ENCODE measurements at places on chromosomes 5 and 9.

GRCh38 chr9:20854444-20854843 lies 170.4 kb downstream of the FOCAD start:
- DNase-seq, result no peak

GRCh38 chr9:121709798-121710197 lies 58.4 kb downstream of the DAB2IP start:
- DNase-seq, result no peak

DNA sequence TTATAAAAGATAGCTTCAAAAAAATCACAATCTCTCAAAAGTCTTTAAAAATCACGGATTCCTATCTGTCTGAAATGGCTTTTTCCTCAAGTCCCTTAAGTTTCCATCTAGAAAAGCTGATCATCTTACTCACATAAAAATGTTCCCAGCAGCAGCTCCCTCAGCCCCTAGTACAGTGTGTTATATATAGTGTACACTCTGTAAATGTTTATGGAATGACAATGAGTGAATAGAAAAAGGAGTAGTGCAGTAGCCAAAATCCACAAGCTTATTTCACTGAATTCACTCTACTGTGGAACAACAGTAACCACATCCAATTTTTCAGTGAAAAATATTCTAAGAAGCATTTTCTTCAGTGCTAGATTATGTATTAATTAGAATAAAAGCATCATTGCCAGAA lies 609.4 kb downstream of the DTWD2 start:
- no peak for DNase-seq

- DNase-seq, result no peak
These were observed 470.2 kb downstream of the TMEM232 start for GRCh38 chr5:110256298-110256697.

DNA sequence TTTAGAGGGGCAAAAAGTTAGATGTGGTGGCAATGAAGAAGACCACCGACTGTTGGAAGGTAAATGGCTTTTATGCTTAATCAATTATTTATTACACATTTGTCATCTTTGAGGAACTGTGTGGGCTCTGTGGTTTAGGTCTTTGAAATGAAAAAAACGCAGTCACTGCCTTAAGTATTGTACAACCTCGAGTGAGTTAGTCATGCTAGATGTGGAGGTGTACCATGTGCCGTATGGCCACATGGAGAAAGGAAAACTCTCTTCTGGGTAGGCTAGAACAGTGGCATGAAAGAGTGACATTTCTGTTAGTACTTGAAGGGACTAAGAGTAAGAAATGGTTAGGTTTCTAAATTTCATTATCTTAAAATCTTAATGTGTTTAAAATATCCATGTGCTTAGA lies 166.1 kb downstream of the HACD4 start:
- DNase-seq, result no peak

GRCh38 chr5:17282283-17283120 lies 65.1 kb downstream of the BASP1 start:
- no peak for DNase-seq

DNA sequence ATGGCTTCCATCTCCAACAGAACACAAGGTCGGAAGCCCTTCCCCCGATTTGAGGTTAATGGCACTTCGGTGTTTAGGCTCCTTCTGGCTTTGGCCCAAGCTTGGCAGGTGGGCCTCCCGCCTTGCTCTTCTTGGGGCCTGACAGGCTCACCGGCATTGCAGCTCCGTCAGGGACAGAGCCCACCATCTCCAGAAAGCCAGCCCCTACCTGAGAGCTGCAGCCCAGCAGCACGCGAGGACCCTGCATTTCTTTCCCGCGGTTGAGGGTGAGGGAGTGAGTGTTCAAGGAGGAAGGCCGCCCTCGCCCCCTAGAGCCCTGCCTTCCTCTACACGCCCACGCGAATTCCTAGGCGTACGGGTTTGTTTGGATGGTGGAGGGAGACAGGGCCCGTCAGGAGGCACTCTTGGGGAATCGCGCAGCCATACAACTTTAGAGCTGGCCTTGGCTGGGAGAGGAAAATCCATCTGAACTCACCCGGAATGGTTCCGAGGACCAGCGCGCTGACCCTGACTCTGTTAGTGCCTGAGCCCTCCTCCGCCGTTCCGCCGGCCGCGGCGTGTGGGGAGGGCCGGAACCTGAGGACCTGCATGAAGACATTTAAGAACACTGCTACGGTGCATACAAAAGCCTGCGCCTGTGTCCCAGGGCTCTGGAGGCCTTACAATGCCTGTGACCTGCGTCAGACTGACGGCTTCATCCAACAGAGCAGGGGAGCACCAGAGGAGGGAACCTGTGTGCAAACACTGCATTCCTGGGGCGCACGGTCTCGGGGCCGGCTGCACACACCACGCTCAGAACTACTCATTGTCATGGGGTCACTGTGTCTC lies 73.8 kb downstream of the MRPL36 start:
- DNase-seq, result no peak

GRCh38 chr9:121447321-121447834 lies 52.3 kb downstream of the GGTA1 start:
- no peak for DNase-seq

DNA sequence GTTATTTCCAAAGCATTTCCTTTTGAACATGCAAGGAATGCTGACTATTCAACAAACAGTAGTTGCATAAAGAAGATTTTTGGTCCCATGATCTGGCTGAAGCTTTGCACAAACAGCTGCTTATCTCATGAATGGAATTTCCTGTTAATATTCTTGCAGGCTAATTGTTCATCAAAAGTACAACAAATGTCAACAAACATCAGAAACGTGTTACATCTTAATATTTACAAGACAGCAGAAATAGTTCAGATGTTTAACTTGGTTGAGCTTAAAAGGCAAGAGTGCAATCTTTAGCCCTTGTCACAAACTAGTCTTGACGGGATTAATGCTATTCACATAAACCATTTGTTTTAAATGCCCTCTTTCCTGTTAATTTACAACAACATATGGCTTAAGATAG lies 47.9 kb upstream of the BASP1 start:
- DNase-seq, result no peak

- DNase-seq, result no peak
These were observed 272.1 kb upstream of the CCNG1 start for GRCh38 chr5:163165277-163165676.

DNA sequence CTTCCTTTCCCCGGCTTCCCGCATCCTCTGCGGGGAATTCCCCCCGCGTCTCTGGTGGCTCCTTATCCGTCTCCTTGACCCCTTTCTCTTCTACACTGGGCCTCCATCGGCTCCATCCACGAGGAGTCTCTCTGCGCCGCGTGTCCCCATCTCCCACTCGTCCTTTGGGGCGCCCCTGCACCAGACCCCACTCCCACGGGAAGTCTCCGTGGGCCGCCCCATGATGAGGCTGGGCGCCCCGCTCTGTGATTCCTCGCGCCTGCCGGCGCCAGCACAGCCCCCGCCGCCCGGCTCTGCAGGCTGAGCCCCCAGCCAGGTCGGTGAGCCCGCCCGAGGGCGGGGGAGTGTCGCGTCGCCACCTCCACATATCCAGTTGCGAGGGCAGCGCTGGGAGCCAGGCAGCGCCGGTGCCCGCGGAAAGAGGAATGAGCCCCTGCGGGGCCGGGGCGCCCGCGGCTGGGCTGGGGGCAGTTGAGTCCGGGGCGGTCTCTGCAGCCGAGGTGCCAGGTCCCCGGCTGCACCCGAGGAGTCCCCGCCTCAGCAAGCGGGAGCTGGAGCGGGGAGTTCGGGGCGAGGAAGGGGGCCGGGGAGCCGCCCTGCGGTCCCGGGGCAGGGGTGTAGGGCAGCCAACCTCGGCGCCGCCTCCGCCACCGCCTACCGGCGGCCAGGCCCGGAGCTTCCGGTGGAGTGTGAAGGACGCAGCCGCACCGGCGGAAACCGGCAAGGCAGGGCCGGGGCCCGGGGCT lies 2.1 kb upstream of the TRAF1 start:
- no peak for DNase-seq

GRCh38 chr5:172574871-172575223 lies 66.2 kb upstream of the NEURL1B start:
- no peak for DNase-seq

DNA sequence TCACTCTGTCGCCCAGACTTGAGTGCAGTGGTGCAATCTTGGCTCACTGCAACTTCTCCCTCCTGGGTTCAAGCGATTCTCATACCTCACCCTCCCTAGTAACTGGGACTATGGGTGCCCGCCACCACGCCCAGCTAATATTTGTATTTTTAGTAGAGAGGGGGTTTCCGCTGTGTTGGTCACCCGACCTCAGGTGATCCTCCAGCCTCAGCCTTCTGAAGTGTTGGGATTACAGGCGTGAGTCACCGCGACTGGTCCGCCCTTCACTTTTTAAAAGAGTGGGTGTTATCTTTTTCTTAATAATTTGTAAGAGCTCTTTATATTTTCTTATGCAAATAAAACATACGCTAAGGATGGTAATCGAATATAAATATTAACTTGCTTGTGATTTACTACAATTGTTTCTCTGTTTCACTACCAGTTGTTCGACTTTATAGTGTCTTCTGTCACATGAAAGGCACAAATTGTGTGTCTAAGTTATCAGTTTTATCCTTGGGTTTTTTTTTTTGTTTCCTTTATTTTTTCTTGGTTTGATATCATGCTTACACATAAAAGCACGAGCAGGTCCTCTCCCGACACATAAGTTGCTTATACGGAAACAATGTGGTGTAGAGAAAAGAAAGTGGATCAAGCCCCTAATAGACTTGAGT lies 1.9 kb upstream of the GPBP1 start:
- no peak for DNase-seq

DNA sequence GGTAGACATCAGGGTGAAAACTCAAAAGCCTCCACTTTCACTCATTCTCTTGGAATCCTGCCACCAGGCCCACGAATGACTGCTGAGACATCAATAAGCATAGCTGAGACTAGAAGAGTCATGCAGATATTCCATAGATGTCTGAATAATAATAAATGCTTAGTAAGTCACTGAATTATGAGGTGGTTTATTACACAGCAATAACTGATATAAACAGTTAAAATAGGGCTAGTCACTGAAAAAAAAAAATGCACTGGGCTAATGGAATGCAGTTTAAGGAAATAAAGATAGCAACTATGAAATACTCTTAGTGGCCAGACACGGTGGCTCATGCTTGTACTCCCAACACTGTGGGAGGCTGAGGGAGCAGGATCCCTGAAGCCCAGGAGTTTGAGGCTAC lies 262.8 kb upstream of the CDH6 start:
- DNase-seq, result no peak

- no peak for DNase-seq
These were observed 30.1 kb upstream of the IL7R start for GRCh38 chr5:35826554-35826953.

- no peak for DNase-seq
These were observed 5.1 kb upstream of the TERT start for GRCh38 chr5:1299961-1300360.

GRCh38 chr5:107461770-107462169 lies 209.0 kb downstream of the EFNA5 start:
- DNase-seq, result no peak

DNA sequence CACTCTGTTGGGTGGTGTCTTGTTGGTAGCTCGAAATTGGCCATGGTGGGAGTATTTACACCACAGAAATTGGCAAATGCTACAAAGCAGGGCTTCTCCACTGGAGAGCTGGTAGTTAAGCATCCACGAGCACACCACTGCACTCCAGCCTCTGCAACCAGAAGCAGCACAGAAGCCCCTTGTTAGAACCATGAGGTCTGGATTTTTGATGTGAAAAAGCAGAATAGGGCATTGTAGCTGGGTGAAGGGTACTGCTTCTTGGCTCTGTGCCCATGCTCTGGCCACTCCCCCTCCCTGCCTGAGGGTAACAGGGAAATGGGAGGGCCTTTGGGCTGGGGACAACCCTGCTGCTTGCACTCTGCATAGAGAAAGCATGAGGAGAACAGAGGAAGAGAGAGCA lies 81.2 kb upstream of the UBTD2 start:
- no peak for DNase-seq

DNA sequence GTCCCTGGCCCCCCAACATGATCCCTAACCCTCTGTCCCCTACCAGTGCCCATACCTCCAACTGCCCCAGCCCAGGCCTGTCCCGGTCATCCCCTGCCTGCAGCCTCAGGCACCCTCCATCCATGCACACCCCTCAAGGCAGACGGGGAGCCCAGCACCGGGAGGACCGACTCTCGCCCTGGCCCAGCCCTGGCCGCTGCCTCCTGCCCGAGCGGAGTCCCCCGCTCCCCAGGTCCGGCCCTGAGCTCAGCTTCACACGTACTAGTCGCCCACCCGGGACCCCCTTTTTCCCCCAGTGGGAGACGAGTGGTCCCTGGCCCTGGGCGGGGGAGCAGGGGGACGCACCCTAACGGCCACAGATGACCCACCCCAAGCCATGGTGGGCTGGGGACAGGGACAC lies 49.0 kb upstream of the UBAC1 start:
- no peak for DNase-seq

DNA sequence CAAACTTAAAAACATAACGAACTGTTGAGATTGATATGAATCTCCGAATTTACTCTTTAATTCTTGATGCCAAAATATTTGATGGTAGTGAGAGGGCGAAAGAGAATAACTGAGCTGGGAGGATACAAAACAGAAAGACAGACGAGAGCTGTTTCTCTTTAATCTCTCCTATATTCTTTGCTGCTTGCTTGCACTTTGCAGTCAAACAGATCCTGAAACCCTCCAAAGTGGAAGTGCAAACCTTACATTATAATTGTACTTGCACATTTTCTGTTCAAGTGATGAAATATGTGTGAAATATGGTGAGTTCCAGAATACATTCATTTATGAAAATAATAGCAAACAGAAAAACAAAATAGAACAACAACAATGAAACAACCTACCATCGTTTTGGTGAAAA lies 63.8 kb downstream of the PAM start:
- DNase-seq, result no peak

DNA sequence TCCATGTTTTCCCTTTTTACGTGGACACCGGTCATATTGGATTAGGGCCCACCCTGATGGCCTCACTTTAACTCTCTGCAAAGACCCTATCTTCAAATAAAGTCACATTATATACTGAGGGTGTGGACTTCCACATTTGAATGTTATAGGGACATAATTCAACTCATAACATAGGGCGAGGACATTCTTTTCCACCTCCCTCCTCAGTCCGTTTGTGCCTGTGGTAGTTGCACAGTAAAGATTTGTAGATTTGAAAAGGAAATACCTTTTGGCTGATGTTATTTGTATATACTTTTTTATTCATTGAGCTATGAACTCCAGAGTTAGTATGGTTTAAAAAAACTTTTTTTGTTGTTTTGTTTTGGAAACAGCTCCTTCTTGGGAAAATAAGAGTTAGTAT lies 51.0 kb upstream of the DHFR start:
- DNase-seq, result no peak

- no peak for DNase-seq
These were observed 6.2 kb downstream of the MTRR start for GRCh38 chr5:7875151-7875550.

DNA sequence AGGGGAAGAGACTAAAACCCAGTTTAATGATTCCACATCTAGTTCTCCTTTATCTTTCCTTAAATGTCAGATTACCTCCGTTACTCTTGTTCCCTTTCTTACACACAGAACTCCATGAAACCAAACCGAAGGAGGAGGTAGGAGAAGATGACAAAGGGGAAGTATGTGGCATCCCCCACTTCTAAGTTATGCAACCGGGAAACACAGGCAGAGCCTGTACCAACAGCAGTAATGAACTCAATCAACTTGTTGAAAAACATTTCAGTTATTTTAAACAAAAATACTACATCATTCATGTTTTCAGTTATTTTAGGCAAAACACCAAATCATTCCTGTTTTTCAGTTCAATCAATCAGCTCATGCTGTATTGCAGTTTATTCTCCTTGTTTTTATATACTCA lies 101.8 kb downstream of the PCSK1 start:
- DNase-seq, result no peak

GRCh38 chr5:172548981-172549687 lies 91.9 kb upstream of the NEURL1B start:
- DNase-seq, result no peak

- no peak for DNase-seq
These were observed 77.7 kb downstream of the EFNA5 start for GRCh38 chr5:107593009-107593408.
